ENCODE measurements at places on chromosomes 5 and 9.
A peak's percentile ranks its signal among the peaks of the same experiment; 100 is the strongest.

DNA sequence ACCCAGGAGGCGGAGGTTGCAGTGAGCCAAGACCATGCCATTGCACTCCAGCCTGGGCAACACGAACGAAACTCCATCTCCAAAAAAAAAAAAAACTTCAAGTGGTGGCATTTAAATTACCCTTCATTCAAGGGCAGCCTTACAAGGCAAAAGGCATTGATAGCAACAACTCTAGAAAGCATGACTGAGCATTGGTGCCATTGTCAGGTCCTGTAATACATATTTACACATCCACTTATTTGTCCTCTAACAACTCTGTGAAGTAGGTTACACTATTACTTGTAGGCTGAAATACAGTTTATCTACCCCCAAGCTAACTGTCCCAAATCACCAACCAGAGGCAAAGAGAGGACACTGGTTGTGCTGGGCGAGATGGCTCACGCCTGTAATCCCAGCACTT is 52.7 kb upstream of the LARP1 start:
- DNase-seq = no peak

DNA sequence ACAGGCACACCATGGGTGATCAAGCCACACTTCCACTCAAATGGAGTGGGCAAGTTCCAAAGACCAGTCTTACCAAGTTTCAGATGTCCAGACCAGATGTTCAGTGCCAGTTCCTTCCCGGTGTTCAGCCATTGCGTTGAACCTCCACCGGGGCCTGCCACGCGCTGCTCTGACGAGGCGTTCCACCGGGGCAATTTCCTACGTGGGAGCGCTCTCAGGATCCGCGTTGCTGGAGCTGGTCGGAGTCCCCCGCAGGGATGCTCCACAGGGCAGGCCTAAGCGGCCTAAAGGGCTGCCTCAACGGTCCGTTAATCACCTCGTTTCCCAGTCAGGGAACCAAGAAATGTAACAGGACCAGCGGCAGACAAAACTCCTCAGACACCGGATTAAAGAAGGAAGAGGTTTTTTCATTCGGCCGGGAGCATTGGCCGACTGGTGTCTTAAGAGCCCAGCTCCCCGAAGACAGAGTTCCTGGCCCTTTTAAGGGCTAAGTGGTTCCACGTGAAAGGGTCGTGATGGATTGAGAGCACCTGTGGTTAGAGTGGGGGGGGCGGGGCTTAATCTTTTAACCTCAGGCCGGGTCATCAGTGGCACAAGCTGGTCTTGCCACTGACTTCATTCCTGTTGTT is 35.7 kb upstream of the PPP1R26 start:
- DNase-seq = no peak

GRCh38 chr5:132011622-132012343 is at the start of gene ACSL6:
TSS of gene ACSL6 (minus strand) at chr5:132011658. CDS start at chr5:132011553, 105 bp downstream.
- no peak for DNase-seq

GRCh38 chr9:105531530-105531929 is 26.4 kb upstream of the FKTN start:
- DNase-seq = no peak

GRCh38 chr9:131140550-131140949 is 15.2 kb downstream of the NUP214 start:
- no peak for DNase-seq

DNA sequence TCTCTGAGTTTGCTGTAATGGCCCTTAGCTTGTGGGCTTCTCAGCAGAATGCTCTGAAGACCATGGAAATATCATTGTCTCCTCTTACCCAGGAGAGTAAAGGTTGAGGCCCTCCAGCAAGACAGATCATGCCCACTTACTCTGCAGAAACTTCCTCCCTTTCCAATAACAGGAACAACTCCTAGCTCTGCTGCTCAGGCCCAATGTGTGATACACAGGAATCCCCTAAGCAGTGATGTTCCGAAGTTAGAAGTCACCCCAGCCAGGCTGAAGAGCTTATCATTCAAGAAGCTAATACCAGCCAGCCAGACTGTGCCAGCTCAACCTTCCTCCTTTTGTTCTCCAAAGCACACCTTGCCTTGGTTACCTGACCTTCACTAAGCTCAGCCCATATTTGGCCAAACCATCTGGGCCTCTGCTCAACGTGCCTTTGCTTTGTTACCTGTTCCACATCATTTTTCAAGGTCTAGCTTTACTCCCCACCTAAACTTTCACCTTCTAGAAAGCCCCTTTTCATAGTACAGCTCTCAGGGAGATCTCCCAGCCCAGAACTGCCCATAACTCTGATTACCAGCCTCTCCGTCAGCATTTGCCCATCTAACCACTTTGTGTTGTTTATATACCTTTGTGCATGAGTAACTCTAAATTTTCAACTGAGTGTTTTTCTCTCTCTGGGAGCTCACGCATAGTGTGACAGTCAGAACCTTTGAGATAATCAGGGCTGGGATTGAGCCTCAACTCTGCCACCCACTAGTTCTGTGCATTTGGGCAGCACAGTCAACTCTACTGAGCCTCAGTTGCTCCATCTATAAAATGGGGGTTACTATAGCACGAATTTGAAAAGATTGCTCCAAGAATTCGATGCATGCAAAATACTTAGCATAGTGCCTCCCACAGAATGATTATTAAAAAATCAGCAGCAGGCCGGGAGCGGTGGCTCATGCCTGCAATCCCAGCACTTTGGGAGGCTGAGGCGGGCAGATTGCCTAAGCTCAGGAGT is 107.6 kb upstream of the CPEB4 start:
- no peak for DNase-seq

GRCh38 chr9:98980291-98980690 is 36.6 kb downstream of the COL15A1 start:
- DNase-seq = no peak

DNA sequence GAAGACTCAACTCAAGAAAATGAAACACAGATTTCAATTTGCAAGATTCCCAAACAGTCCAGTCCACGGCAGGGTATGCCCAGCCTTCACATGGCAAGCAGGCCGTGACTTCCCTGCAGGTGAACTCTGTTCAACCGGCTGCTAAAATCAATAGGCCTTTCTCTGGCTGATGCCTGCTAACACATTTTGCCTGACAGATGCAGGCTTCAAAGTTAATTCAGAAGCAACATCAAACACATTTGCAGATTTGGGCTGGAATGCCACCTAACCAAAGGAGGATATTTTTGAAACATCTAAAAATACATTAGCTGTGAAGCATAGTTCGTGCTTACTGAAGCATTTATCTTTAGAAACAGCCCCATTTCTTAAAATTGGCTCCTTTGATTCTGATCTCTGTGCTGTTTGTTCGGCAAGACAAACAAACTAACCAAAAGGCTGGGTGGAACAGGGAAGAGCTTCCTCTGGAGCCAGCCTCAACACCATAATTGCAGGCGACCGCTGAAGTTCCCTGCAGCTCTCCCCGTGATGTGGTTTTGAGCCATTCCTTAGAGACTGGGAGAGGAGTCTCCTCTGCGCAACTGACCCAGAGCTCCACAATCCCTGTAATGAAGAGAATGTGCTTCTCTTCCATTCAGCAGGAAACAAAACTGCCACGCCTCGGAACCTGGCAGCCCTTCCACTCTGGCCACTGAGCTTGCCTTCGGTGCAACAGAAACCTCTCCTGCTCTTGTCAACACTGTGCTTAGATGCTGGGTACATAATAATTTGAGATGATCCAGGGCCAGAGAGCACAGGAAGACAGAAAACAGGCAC is 126.5 kb downstream of the MYO10 start:
- DNase-seq = no peak

DNA sequence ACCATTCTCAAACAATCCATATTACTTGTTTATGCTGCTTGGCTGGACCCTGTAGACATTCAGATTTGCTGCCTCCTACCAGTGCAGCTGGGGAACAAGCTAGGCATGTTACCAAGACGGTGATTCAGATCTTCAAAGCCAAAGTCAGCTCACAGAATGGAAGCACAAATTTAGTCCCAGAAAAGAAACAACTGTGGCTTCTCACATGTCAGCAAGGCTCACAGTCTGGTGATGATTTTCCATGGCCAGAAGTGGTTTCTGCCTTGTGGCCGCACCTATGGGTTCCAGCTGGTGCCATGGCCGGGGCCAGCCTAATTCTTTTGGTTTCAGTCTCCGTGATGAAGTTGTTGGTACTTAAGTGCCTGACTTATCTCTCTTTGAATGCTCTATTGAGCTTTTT is 182.2 kb downstream of the TMC1 start:
- no peak for DNase-seq

GRCh38 chr5:91281401-91281800 is 101.7 kb downstream of the ARRDC3 start:
- no peak for DNase-seq

- no peak for DNase-seq
Measured at GRCh38 chr9:99037769-99038483, 67.0 kb upstream of the TGFBR1 start.

DNA sequence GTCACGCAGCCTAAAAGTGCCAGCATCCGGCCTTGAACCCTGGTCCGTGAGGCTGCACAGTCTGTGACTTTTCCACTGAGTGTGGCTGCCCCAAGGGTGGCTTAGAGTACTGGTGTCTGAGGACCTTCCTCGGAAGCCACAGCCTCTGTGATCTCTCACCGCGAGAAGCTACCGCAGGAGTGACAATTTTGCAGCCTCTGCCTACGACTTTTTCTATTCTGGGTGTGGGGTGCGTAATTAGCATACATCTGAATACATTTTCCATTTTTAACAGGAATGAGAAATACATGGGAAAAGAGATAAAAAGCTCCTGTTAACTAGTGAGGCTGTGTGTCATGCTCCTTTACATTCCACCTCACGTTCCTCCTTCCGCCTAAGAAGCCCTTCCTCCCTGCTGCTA is 48.3 kb upstream of the HRH2 start:
- peak; percentile 23 for DNase-seq

DNA sequence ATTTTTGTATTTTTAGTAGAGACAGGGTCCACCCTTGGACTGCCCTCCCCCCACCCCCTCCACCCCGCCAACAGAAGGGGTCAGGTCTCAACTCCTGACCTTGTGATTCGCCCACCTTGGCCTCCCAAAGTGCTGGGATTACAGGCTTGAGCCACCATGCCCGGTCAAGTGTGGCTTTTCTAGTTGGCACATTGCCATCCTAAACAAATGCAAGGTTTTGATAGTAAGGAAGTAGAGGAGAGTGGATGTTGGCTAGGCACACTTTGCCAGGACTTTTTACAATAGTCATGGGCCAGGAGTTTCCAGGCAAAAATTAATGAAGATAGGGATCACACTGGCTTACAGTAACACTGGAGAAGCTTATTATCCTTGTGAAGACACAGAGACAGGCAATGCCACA is 62.4 kb downstream of the GALNT12 start:
- DNase-seq = no peak

DNA sequence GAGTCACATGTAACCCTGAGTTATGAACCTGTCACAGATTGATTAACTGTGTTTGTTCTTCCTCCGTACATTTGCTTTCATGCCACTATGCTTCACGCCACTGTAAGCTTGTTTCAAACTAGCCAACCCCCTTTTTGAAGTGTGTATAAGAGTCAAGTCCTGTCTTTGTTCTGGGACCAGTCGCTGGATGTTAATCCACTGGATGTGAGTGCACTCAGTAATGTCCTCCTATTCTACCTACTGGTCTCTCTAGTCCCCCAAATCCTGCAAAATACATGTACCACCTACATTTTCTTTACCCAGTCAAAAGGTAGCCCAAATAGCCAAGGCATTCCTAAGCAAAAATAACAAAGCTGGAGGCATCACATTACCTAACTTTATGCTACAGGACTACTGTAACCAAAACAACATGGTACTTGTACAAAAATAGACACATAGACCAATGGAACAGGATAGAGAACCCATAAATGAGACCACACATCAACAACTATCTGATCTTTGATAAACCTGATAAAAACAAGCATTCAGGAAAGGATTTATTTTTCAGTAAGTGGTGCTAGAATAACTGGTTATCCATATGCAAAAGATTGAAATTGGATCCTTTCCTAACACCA is 1139.1 kb upstream of the SEMA6A start:
- DNase-seq = no peak

GRCh38 chr5:10964806-10965205 is 203.8 kb upstream of the DAP start:
- no peak for DNase-seq

DNA sequence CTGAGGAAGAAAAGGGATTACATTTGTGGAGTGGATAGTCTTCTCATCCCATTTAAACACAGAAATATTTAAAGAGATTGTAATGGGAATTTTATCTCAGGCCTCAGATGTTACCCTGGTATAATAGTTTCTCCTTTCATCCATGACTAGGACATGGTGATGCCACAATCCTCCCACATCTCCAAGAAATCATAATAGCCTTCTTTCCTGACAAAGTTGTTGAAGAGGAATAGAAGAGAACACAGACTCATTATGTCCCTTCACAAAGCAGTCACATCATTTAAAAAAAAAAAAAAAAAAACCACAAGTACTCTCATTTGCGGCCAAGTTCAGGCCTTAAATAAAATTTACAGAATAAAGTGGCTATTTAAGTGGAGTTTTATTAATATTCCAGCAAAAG is 359.6 kb downstream of the DEPDC1B start:
- DNase-seq = no peak
